ENCODE measurements at places on chromosomes 7 and 10.

DNA sequence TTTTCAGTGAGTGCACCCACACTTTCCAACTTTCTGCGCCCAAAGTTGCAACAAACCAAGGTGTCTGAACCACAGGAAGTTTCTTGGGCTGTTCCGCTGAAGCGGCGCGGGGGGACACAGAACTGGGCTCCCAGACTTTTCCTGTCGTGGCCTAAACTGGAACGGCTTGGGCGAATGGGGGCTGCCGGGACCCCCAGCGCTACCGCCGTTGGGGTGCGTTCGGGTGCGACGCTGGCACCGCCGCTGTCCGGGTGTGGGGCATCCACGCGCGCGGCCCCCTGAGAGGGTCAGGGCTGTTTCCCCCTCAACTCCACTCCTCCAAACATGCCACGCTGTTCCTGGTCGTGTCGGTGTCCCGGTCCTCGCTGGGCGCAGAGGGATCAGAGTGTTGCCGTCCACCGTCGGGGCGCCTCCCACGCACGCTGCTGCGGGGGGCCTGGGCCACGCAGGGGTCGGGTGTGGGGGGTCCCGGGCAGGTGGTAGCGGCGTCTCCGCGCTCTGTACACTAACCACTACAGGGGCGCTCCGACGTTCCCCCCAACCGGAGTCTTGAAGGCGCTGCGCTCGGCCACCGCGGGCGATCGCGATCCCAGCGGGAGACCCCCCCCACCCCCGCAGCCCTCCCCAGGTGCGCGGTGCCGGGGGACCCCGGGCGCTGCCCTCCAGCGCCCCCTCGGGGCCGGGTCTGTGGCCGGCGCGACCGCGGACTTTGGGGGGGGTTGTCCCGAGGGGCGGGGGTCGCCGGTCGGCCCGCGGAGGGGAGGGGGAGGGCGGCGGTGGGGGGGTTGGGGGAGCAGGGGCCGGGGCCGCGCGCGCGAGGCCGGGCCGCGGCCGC lies 2.2 kb upstream of the CUX1 start:
- peak; percentile 49 for DNase-seq

- DNase-seq: no peak
Observed at GRCh38 chr10:57314046-57314445, 953.0 kb upstream of the ZWINT start.

DNA sequence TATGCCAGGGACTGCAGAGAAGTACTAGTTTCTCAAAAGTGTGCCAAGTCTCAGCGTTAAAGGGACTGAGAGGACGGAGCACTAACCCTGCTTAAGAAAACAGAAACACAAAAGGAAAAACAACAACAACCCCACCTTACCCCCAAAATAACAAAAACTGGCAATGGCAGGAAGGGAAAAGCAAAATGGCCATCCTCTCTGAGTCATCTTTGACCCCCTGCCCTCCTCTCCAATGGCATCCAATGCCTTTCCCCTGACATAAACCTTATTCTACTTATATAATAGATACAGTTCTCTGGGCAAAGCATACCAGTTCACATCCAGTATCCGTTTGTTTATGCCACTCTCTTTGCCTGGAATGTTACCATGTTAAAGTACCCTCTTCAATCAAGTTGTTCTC lies 1.6 kb downstream of the POLR1F start:
- DNase-seq: no peak

- DNase-seq: no peak
Observed at GRCh38 chr10:124518366-124518765, 56.7 kb downstream of the LHPP start.

DNA sequence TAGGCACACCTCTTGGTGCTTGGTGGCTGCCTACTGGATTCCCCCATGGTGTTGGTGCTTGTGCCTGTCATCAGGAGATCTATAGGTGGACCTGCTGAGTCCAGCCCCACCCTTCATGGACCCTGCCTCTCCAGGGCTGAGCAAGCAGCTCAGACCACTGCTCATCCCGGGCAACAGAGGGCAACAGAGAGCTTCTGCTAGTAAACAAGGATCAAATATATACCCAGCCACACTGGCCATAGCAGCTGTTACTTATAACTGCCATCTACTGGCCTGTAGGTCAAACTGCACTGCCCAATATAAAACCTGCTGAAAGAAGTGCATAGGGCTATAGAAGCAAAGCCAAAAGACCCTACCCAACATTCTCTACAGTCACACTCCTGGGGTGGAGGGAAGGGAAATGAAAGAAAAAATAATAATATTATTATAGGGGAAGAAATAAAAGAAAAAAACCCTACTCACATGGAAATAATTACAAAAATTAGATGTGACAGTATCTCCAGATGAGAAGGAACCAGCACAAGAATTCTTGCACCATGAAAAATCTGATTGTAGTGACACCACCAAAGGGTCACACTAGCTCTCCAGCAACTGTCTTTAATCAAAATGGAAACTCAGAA lies 54.9 kb upstream of the ZNF800 start:
- no peak for DNase-seq

DNA sequence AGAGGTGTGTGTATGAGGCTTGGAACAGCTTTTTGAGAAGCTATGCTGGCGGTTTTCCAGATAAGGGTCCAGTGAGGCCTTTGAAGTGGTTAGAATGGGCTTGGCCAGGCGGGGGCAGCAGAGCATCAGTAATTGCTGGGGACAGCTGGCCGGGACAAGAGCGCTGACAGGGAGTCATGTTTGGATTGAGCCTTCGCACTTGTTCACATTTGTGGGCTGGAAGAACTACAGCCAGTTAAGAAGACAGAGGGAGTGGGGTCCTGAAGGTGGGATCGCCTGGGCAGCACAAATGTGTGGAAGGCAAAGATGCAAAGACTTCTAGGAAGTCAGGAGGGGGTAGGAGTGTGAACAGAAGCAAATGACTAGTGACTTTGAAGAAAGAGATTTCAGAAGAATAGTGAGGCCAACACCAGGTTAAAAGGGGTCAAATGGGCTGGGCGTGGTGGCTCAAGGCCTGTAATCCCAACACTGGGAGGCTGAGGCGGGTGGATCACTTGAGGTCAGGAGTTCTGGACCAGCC lies 12.7 kb upstream of the SDHAF3 start:
- peak; percentile 88 for DNase-seq

Data from neural crest cell (in vitro differentiated cells).